ENCODE measurements at places on chromosomes 5 and 9.

- no peak for DNase-seq
Measured at GRCh38 chr5:163498886-163499285, 6.5 kb upstream of the MAT2B start.

DNA sequence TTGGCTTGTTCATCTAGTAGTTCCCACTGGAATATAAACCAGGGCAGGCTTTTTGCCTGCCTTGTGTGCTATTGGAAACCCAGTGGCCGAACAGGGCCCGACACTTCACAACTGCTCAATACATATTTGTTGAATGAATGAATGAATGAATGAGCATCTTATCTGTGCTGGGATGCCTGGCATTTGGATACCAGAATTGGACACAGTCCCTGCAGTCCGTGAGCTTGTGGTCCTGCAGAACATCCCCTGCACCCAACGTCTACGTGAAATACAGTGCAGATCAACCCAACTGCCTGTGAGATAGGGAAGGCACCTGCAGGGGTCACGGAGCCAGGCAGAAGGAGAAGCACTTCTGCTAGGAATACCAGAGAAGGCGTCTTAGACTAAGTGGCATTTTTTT, 30.0 kb upstream of the COL15A1 start:
- no peak for DNase-seq

DNA sequence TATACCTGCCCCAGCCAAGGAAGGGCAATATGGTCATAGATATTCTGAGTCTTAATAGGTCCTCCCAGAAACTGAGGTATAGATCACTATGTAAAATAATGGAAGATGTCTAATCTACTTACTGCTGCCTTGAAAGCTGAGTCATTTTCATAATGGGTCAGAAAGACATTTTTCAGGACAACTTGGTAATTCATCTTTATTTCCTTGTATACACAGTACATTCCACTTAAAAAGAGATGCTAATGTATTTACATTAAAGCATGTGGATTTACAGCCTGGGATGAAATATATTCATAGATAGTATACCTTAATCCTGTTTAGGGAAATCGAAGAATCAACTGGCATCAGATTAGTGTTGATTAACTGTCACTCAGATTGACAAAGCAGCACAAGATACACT, 219.1 kb upstream of the PPP1R2B start:
- DNase-seq, result no peak

GRCh38 chr5:132808448-132808847, 4.7 kb upstream of the SOWAHA start:
- DNase-seq, result no peak

GRCh38 chr9:114722081-114722621, 40.2 kb upstream of the TEX48 start:
- no peak for DNase-seq

DNA sequence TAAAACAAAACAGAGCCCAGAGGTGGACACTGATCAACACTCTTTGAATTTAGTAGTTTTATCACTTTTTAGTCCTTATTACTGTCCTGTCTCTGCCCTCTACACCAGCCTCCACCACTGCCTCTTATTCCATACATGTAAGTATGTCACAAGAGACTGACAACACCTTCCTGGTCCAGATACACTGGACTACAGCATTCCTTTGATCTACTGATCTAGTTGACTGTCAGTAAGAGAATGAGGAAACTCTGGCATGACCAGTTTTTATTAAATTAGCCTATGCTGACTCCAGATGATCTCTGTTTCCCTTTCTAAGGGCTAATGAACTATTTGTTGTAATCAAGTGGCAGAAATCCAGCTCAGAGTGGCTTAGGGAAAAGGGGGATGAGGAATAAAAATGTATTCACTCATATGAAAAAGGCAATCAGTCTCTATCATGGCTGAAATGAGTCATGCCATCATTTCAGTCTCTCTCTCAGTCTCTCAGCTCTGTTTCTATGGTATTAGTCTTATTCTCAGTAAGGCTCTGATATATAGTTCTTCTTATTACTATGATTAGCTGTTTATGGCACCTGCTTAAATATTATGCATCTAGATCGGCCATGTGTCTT, 5.5 kb downstream of the ARHGEF37 start:
- DNase-seq, result no peak

- no peak for DNase-seq
Measured at GRCh38 chr9:97740848-97741821, 44.0 kb upstream of the XPA start.

DNA sequence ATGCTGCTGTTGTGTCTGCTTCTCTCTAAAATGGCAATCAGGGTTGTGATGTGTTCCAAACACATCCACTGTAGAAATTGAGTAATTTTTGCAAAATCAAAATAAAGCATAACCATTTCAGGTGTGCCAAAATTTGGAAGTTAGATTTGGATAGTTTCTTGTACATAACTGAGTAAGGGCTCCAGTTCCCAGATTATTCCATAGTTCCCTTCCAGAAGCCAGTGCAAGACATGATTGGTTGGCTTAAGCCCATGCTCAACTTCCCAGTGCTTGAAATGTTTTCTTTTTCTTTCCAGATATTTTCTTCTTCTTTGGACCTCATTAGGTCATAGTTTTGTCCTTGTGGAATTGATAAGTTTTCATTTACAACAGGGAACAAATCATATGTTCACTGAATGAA, 64.2 kb downstream of the SNCAIP start:
- DNase-seq, result no peak

DNA sequence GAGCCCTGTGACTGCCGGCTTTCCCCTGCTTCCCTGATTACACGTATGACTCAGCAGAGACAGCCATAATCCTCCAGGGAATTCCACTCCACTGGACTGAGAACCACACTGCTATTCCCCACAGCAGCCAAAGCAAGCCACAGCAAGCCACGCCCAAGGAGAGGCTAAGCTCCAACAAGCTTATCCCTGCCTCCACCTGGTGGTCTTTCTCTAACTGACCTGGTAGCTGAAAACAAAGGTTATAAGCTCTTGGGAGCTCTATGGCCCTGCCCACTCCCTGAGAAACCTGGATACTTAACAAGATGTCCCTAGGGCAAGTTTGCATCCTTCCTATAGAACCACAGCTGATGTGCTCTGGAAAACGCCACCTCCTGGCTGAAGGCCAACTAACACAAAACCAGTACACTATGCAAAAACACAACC, 613.7 kb upstream of the CDH18 start:
- no peak for DNase-seq

DNA sequence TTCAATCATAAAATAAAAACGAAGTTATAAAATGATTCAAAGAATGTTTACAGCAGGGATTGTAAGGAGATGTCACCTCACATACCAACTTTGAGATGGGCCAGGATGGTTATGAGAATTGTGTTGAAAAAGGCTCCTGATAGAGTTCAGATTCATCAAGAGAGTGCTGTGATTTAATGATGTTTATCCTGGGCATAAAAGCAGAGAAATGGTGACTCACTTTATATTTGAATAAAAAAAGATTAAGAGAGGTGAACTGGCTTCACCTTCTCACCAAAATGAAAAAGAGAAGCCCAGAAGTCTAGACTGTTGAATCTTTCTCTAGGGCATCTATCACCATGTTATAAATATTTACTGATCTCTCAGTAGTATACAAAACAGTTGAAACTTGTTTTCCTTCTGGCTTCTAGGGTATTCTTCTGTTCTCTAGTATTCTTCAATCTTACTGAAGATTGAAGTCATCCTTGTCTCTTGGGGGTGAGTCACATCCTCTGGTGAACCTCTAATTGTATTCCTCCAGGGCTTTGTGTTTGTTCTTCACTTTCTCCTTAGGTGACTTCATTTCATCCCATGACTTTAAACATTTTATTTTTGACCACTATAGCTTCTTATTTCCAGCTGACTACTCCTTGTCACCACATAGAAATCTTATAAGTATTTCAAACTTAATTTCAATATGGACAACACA, 1237.3 kb upstream of the C9orf72 start:
- DNase-seq, result no peak

DNA sequence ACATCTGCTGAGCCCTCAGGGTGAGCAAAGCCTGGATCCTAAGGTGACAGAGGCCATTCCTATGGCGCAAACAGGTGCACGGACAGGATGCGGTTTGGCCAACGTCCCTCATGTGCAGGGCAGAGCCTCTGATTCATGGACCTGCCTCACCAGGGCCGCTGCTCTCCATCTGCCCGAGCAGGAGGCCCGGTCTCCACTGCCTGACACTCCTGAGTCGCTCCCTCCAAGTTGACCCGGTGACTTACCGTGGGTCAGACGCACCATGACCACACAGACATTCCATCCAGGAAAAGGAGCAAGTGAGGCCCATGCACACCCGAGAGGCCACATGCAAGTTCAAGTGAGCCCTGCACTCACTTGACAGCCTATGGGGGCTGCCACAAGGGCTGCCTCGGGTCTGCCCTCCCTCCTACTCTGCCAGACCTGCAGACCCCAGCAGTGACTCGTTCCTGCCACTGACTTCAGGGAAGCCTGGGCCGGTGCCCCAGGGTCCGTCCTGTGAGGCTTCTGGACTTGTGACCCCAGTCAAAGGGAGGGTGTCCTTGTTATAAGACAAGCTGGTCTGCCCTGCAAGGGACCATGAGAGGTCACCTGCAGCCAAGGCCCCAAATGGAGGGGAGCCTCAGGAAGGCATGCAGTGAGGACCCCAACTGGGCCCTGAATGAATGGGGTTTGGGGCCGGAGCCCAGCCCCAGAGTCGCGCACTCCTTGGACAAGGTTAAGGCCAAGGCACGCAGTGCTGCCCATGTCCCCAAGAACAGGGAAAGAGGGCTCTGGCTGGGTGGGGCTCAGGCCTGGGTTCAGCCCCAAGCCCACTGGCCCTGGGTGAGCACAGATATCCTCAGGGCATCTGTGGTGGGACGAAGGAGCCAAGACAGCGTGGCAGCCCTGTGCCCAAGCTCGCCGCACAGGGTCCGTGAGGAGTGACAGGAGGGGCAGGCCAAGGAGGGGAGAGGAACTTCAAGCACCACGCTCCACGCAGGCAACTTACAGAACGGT, 10.1 kb downstream of the BRD3OS start:
- no peak for DNase-seq

GRCh38 chr5:112127861-112128260, 291.2 kb downstream of the EPB41L4A start:
- no peak for DNase-seq

DNA sequence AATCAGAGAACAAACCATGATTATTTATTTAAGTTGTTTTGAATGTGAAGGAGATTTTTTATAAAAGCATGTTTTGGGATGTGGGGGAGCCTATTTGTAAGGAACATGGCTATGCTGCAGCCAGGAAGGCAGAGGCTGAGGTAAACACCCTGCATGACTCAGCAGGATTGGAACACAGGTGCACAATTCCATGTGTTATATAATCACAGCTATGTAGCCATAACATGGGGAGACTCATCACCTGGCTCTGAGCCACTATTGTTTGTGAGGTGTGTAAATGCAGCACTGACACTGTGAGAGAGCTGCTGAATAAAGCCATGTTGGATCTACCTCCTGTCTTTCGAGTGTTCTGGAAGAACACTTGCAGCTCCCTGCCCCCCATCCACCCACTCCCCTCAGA, 1009.8 kb downstream of the DNAH5 start:
- no peak for DNase-seq

GRCh38 chr5:90546216-90546837, 12.3 kb upstream of the ADGRV1 start:
- no peak for DNase-seq

GRCh38 chr9:125732562-125732961, 14.6 kb upstream of the PBX3 start:
- DNase-seq, result no peak

DNA sequence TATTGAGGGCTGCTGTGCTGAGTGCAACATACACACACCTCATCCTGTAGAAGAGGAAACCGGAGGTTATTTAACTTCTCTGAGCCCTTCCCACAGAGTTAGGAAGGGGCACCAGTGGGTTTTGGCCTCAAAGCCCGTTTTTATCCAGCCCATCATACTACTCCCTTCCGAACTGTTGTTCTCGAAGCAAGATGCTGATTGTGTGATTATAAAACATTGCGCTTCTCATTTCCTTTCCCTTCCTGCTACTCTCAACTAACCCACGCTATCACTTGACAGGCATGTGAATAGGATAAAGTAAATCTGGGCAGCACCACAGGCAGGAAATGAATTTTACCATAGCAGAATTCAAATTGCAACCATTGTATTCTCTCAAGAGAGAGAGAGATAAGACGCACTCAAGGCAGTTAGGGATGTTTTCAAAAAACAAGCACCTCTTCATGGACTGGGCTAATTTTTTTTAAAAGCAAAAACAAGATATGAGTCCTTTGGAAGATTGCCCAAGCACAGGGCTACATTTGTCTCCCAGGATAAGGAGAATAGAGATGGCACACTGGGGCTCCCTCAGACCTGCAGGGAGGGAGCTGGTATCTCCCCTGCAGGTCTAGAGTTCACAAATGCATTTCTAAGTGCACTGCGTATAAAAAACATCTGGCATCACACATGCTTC, 52.6 kb downstream of the GNA14 start:
- DNase-seq, result no peak

GRCh38 chr5:159802661-159803060, 113.6 kb upstream of the ADRA1B start:
- DNase-seq, result no peak

GRCh38 chr5:123460296-123460729, 37.1 kb upstream of the CEP120 start:
- no peak for DNase-seq

GRCh38 chr9:112487799-112488340, 1.2 kb downstream of the KIAA1958 start:
- no peak for DNase-seq

GRCh38 chr9:124414612-124415011, 630 bp downstream of the PSMB7 start:
- no peak for DNase-seq

DNA sequence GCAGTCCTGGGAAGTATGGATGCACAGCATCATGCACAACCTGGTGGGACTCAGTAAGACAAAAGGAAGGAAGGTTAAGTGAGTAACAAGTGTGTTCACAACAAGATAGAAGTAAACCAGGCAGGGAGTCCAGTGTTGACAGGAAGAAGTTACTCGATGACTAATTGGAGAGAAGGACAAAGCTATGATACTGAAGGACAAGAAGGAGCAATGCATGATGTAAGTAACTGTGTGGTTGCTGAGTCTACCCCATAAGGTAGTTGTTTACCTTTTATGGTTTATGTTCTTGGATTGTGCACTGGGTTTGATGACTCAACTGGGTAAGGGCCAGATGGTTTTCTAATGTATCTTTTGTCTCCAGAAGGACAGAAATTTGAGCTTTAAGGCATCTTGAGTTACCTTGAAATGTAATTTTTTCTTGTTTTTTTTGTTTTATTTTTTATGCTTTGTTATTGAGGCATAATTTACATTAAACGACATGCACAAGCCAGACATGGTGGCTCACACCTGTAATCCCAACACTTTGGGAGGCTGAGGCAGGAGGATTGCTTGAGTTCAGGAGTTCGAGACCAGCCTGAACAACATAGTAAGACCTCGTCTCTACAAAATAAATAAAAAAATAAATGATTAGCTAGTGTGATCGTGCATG, 89.2 kb upstream of the CAST start:
- DNase-seq, result no peak

GRCh38 chr9:13083963-13084528, 195.4 kb downstream of the MPDZ start:
- DNase-seq, result no peak

DNA sequence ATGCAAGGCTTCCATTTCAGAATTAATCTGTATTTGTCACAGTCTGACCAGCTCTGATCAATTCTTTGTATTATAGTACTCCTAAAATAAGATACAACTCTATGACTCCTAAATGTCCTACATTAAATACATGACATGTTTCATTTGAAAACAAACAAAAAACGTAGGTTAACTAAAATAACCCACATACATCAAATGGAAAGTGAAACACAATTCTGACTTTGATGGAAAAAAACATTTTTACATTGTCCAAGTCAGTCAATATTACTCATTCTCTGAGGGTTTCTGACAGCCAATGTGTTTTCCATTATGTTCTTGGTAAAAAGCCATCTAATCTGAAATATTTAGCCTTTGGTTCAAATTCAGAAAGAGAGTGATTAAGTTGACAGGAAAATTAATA, 8.7 kb downstream of the HMGCS1 start:
- DNase-seq, result no peak

Data from cortex of kidney (tissue), 1 donor.